Bone marrow (tissue), 2 donors: ENCODE measurements at places on chromosomes 3 and 15.

DNA sequence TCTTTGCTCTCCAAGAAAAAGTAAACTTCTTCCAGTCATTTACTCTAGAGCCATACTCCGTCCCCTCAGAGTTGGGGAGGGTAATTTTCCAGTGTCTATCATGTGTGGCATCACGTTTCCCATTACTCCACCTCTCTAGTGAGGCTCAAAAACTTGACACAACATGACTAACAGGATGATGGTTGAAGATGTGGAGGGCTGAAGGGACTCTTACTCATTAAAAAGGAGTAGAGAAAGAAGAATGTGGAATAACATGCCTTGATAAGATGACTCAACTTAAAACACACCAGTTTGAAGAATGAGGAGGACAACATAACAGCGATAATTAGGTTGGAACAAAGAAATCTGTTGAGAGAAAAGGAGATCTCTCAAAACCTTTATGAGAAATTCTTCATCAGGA is 894.3 kb downstream of the OTOL1 start:
- DNase-seq, result no peak

DNA sequence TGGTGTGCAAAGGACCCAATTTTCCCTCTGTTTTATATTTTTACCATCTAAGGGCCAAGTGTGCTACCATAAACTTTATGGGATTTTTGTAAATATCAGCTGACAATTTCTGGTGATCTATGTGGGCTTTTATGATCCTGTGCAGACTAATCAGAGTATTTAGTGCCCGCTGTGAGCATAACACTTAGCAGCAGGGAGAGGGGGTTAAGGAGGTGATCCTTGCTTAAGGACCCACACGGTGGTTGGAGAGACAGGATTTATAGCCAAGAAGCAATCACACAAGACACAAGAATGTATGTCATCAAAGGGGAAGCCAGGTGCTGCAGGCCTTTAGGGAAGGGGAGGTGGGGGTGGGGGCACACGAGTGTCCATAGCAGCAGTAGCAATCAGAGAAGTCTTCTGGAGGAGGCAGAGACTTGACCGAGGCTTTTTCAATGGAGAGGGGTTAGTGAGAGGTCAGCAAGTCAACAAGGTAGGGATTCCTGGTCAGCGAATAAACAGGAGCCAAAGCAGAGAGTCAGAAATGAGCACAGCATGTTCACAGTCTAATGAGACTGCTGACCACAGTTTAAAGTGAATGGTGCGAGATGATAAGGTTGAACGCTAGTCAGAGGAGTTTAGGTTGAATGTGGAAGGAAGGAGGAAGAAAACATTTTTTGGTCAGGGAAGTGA is 4.5 kb upstream of the CACNA1D start:
- no peak for DNase-seq

- DNase-seq, result no peak
These were observed 363.1 kb downstream of the CADM2 start for GRCh38 chr3:85321892-85322291.

- DNase-seq, result no peak
These were observed 218.3 kb downstream of the CTNNB1 start for GRCh38 chr3:41417574-41417973.

GRCh38 chr15:48091522-48091921 is 29.3 kb upstream of the SLC24A5 start:
- DNase-seq, result no peak
